Articular chondrocyte of knee joint (primary cell): ENCODE measurements at places on chromosomes 3 and 15. TPM values are rescaled to one million over a fixed set of nuclear protein-coding genes. Genes with fewer than 3 reads are reported as not detected.

The CEP63 gene
- 26.3 and 27.1 TPM in 2 replicates for total RNA-seq

The SST gene
- total RNA-seq, result not detected in 2 replicates

The HGD gene
- total RNA-seq, result 0.13 and 0.22 TPM in 2 replicates

The AADACL2 gene
- total RNA-seq, result not detected in 2 replicates

The CFAP91 gene
- total RNA-seq, result 1.3 and 1.4 TPM in 2 replicates

The PRR20G gene
- total RNA-seq, result not detected in 2 replicates

The STRC gene
- 0.26 and 0.32 TPM in 2 replicates for total RNA-seq

The BSN gene
- 0.22 and 0.26 TPM in 2 replicates for total RNA-seq

The QTRT2 gene
- total RNA-seq, result 19.3 and 20.0 TPM in 2 replicates

The MYO5C gene
- total RNA-seq, result 0.52 and 1.2 TPM in 2 replicates

The C15orf62 gene
- total RNA-seq, result 0.11 and 0.26 TPM in 2 replicates
